ENCODE measurements at places on chromosomes 12 and 14.

GRCh38 chr12:68031881-68032739 lies 42.9 kb downstream of the IFNG-AS1 start:
- no peak for DNase-seq

DNA sequence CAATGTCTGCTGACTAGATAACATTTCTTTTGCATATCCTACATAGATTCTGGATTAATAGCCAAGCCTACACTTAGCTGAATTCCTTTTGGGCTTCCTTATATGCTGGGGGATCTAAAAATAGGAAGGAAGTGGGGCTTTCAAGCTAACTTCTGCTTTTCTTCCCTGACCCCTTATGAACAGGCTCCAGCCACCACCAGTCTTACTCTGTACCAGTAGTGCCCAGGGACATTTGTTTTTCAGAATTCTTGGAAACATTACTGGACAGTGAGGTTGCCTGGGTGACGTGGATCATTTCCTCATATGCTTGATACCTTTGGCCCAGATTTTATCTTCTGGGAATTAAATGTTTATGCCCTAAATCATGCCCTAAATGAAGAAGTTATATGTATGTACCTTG lies 55.9 kb upstream of the SRRM4 start:
- DNase-seq, result no peak

DNA sequence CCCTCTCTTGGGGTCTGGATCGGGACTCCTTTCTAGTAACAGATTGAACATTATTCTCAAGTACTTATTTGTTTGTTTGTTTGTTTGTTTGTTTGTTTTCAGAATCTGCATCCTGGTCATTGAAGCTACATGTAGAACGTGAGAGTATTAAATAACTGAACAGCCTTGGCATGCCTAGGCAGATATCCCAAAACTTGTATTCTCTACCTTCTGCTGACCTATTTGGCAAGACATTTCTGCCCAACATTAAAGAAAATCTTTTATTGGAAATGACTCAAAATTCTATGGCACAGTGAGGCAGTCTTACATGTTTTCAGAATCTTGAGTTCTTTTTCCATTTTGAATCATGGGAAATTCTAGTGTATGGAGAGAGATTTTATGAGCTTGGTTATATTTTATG lies 165.1 kb upstream of the CNOT2 start:
- DNase-seq, result no peak

- DNase-seq, result no peak
These were observed at the start of gene RGS6 for GRCh38 chr14:71932229-71932981. TSS of gene RGS6 (plus strand) at chr14:71932429.

GRCh38 chr14:105476831-105477659 lies 2.4 kb downstream of the CRIP2 start:
- no peak for DNase-seq

GRCh38 chr12:84772281-84772680 lies 140.3 kb downstream of the SLC6A15 start:
- no peak for DNase-seq

DNA sequence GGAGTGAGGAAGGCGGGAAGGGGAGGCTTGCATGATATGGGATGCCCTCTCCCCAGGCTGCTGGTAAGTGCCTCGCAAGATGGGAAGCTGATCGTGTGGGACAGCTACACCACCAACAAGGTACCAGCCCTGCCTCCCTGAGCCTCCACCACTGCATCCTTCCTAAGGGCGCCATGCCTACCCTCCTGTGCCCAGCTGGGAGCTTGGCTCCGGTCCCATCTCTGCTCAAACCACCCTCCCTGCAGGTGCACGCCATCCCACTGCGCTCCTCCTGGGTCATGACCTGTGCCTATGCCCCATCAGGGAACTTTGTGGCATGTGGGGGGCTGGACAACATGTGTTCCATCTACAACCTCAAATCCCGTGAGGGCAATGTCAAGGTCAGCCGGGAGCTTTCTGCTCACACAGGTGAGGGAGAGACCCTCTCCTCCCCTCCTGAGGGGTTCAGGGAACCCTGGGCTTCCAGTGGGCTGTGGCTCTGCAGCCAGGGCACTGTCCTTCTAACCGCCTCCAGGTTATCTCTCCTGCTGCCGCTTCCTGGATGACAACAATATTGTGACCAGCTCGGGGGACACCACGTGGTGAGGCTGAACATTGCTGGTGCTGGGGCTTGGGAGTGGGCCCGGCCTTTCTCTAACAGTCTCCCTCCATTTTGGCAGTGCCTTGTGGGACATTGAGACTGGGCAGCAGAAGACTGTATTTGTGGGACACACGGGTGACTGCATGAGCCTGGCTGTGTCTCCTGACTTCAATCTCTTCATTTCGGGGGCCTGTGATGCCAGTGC lies 2.6 kb downstream of the GNB3 start:
- DNase-seq, result no peak

GRCh38 chr12:2698566-2698965 lies 96.2 kb upstream of the FKBP4 start:
- DNase-seq, result no peak

GRCh38 chr12:132021031-132021871 lies 71.5 kb downstream of the EP400 start:
- no peak for DNase-seq

DNA sequence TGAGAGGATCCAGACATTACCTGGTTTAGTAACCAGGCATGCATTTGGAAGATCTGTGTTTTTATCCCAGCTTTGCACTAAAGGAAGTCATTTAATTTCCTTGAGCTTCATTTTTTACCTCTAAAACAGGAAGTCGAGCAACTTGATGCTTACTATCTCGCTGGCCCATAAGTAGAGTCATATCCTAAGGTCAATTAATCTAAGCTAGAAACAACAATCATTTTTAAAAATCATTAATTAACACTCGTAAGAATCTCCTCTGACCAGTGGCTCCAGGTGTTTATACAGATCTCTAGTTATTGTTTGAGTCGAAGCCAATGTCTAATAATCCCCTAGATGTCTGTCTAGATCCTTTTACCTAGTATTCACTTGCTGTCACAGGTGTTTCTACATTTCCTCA lies 355.8 kb upstream of the DCN start:
- DNase-seq, result no peak

DNA sequence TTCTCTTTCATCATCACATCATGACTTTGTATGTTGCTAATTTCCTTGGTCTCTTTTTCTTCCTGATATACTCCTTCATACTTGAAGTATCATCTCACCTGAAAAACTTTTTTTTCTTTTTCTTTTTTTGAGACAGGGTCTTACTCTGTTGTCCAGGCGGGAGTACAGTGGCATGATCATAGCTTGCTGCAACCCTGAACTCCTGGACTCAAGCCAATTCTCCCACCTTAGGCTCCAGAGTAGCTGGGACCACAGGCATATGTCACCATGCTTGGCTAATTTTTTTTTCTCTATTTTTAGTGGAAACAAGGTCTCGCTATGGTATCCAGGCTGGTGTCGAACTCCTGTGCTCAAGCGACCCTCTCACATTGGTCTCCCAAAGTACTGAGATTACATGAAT lies 107.6 kb downstream of the RALGAPA1 start:
- DNase-seq, result no peak

DNA sequence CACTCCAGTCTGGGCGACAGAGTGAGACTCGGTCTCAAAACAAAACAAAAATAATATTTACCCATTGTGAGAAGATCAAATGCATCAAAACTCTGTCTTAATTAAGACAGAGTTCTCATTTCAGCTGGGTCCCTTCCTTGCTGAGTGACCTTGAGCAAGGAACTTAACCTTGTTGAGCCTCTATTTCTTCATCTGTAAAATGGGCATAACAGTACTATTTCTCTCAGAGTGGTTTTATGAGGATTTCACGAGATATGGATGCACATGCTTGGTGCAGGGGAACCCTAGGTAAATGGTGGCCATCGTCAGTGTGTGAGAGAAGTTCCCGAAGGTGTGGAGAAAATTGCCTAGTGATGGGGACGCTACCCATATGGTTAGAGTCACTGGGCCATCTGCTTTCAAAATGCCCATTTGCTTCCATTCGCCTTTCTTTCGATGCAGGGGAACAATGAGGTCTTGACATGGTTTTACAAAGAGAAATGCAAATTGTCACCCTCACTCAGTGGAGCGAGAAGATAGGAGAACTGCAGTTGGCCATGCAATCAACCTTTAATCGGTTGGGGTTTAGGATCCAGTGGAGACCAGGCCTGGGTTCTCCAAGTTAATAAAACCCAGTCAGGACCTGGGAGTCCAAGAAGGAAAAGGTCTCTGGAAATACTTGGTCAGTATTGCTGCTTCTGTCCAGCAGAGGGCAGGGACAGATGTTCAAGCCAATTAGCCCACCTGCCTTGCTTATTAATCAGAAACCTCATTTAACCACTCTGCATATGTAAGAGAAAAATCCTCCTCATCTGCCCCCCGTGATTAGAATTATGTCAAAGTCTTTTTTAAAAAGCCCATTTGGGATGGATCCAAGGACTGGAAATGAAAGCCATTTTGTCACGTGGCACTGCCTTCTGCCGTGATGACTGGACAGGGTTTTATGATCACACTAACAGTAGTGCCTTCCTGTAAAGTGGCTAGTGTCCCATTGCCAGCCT lies 37.2 kb downstream of the CFAP251 start:
- no peak for DNase-seq

DNA sequence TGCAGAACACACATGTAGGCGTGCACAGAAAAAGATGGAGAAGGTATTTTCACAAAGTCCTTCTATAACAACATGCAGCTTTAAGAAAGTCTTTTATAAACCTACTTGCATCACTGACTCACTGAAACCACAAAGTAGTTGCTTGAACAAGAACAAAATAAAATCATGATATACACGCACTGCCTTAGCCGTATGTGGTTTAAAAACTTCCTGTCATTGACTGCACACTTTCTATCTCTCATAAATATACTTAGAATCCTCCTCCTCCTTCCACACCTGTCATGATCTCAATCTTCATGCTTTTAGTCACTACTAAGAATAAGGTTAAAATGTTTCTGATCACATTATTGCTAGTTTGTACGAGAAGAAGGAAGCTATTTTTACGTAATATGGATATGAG lies 31.8 kb upstream of the RAD51AP1 start:
- DNase-seq, result peak; percentile 63

- DNase-seq, result no peak
These were observed 131.2 kb downstream of the NUBPL start for GRCh38 chr14:31692376-31692781.

DNA sequence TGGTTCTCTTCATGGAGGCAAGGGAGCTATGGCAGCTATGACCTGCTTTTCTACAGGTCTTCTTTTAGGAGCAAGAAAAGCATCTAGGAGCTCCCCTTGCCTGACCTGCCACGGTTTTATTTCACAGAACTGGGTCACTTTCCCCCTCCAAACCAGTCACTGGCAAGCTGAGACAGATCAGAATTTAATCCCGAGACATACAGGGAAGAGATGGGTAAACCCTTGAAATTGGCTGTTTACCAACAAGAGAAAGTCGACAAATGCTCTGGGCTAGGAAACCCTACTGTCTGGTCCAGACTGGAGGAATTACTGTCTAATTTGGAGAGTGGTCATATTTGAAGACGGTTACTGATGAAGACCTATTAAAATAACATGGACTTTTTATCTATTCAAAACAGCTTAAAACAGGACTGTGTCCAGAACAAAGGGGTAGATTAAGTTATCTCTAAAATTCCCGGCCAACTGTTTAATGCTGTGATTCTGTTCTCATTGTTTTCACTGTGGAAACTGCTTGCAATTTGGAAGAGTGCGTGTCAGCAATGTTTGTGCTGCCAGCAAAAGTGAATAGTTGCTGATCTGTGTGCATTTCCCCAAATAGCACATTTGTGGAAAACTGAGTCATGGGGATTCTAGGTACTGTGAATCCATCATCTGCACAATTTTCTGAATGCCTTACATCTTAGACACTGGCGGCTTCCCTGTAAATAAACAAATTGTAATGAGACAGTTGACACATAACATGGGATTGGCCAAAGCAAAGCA lies 73.4 kb upstream of the EEA1 start:
- DNase-seq, result peak; percentile 77

- DNase-seq, result no peak
These were observed 70.3 kb downstream of the GALNT4 start for GRCh38 chr12:89454080-89454848.

GRCh38 chr12:122106843-122107242 lies 28.3 kb downstream of the MLXIP start:
- DNase-seq, result no peak

DNA sequence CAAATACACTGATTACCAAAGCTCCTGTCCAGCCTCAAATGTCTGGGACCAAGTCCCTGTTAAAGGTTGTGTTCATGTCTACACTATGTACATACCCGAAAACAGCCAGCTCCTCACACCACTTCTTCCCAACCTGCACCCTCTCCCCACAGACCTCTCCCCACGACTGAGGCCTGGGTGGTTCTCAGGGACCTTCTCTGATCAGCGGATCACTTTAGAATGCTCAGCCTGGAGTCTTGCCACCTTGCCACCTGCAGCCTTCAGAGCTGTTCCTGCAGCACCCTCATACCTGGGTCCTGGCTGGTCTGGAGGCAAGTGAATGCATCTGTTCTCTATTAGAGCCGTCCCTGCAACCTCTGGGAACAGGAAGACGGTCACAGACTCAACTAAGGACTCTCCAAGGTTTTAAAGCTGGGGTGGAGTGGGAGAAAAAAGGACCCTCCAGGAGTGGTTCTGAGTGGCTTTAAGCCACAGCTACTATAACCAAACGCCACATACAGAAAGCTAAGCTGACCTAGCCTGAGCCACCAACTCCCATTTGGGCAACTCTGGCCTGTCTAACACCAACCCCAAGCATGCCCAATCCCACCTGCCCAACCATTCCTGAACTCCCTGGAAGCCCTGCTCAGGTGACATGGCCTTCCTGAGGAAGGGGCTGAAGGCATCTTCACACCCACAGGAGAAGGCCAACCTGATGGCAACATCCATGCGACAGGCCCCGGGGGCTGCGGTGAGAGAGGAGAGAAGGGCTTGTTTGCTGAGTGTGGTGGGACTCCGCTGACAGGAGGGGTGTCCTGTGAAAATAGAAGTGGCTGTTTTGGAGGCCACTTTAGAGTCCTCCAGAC lies 8.6 kb downstream of the KRT2 start:
- no peak for DNase-seq

- DNase-seq, result no peak
These were observed 324 bp downstream of the POLE start for GRCh38 chr12:132686825-132687210.

GRCh38 chr14:56023661-56024081 lies 94.5 kb upstream of the PELI2 start:
- no peak for DNase-seq

Measured in AG04449 (cell line).